ENCODE measurements at places on chromosomes 5 and 9.

- no peak for DNase-seq
These were observed 39.7 kb upstream of the HSD17B4 start for GRCh38 chr5:119412279-119413227.

- no peak for DNase-seq
These were observed 11.5 kb downstream of the LARP1 start for GRCh38 chr5:154766558-154767281.

DNA sequence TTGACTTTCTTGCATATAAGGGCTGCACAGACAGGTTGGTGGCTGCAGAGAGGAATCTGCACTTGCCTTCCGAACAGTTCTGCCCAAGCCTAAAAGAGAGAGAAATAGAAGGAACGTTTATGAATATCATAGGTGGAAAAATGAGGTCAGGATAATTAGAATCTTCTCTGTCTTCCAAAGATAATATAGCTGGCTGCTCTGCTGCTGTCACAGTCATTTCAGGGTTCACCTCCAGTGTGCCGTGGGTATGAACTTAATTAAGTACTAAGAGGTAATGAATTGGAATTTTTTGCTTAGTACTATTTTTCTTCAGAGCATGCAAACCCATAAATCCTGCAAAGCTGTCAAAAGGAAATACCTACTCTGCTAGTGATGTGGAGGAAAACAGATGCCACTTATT is 82.2 kb downstream of the PRDM6 start:
- no peak for DNase-seq

DNA sequence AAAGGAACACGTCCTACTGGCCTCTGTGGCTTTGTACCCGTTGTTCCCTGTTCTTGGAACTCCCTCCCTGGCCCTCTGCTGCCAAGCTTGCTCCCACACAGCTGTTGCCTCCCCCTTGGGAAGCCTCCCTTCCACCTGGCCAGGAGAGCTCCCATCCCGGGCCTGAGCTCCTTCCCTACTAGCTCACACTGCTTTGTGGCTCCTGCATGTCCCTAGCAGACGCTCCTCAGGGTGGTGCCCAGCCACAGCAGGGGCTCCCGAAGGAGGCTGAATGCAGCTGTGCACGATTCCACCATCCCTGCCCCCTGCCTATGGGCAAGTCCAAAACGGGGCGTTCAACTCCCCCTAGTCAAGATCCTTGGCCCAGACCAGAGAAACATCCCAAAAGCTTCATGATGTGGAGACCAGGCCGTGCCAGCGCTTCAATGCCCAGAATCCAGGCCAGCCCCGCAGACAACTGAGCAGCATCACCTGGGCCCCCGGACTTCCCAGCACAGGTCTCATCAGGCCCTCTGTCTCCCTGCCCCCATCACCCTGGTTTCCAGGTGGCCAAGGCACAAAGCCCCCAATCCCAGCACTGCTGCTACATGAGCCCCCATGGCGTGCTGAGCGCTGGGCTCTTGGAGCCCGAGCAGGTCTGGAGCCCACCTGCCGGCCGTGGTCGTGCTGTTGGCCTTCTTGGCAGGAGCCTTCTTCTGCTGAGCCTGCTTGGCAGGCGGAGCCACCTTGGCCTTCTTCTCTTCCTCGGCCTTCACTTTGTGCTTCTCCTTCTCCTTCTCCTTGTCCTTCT is 14.3 kb downstream of the BRD3OS start:
- DNase-seq, result no peak

GRCh38 chr5:38455796-38456330 is 100.6 kb downstream of the LIFR start:
- DNase-seq, result no peak

- no peak for DNase-seq
These were observed 263.2 kb downstream of the PJA2 start for GRCh38 chr5:109146591-109146990.

- DNase-seq, result no peak
These were observed 134.3 kb upstream of the MRPS30 start for GRCh38 chr5:44674461-44674860.

DNA sequence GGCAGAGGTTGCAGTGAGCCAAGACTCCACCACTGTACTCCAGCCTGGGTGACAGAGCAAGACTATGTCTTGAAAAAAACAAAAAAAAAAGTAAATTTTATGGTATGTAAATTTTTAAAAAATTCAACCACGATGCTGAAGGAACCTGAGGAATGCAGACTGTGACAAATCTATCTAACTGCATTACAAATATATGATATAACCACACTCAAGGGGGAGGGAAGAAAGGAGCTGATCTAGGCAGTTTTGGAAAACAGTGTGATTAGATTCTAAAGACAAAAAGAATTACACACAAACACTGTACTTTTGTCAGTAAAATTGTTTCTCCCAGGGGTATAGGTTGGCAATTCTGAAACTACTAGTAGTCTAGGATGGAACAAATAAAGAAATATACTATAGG is 17.0 kb downstream of the LARS1 start:
- DNase-seq, result no peak

- DNase-seq, result no peak
These were observed 29.6 kb upstream of the DTWD2 start for GRCh38 chr5:119017994-119018393.

DNA sequence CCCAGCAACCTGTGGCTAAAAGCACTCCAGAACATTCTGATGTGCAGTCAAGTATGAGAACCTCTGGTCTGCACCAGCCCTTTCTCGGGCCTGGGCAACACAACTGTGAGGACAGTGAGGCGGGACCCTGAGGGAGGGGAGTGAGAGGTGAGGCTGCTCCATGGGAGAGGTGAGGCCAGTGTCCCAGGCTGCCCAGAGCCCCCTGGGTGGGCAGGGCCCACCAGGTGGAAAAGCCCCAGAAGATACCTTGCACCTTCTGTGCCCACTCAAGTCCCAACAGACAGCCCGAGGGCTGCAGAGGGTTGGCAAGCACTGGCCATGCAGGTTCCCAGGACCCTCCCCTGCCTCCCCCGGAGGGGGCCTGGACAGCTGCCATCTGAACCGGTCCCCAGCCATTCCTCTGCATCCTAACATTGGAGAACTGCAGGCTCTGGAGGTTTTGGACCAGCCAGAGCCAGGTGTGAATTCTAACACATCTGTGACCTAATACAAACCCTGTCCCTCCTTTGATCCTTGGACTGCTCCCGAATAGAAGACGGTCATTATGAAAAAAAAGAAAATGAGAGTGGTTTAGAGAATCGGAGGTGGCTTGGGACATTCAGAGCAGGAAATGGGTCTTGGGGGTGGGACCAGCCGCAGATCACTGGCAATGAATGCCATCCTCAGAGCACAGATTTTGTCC is 57.0 kb downstream of the DUSP1 start:
- DNase-seq, result no peak

GRCh38 chr9:81584099-81584498 is 105.2 kb downstream of the TLE1 start:
- DNase-seq, result no peak

GRCh38 chr9:37163299-37163698 is 42.9 kb downstream of the ZCCHC7 start:
- DNase-seq, result no peak

GRCh38 chr9:89304020-89304833 is 6.8 kb upstream of the CKS2 start:
- DNase-seq, result no peak

DNA sequence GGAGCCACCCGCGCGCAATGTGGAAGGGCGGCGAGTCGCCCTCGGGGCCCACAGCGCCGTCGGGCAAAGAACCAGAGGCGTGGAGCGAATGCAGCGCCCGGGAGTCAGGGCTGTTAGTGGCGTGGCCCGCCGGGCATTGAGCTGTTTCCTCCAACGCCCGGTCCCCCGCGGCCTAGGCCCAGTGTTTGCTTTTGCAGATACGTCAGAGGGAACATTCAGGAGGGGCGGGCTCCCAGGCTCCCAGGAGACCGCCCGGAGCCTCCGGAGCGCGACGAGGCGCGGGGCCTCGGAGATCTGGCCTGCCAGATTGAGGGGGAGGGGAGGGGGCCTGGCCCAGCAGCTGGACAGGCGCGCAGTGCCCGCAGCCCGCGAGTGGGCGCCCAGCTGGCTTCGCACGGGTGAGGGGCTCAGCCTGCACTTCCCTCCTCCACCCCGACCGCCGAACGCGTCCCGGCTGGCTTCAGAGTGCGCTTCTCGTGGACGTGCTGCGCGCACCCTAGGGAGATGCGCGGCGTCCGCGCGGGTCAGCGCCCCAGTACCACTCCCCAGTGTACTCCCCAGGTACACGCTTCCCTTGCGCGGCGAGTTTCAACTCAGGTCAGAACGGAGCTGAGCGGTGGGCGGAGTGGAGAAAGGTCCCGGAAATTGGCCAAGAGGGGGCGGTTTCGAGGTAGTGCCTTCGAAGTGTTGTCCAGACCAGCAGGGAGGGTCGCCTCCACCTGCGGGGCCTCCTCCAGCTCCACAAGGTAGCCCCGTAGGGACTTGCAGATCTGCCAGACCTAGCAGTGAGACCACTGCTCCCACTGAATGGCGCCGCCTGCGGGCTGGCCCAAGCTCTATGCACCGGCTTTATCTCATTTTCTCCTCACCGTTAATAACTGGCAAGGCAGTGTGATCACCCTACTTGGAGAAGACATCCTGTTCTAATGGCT is 130.4 kb downstream of the TMEM174 start:
- no peak for DNase-seq

GRCh38 chr5:168132241-168132641 is 159.2 kb upstream of the WWC1 start:
- peak; percentile 16 for DNase-seq

GRCh38 chr5:107655831-107656230 is 14.9 kb downstream of the EFNA5 start:
- DNase-seq, result peak; percentile 84

DNA sequence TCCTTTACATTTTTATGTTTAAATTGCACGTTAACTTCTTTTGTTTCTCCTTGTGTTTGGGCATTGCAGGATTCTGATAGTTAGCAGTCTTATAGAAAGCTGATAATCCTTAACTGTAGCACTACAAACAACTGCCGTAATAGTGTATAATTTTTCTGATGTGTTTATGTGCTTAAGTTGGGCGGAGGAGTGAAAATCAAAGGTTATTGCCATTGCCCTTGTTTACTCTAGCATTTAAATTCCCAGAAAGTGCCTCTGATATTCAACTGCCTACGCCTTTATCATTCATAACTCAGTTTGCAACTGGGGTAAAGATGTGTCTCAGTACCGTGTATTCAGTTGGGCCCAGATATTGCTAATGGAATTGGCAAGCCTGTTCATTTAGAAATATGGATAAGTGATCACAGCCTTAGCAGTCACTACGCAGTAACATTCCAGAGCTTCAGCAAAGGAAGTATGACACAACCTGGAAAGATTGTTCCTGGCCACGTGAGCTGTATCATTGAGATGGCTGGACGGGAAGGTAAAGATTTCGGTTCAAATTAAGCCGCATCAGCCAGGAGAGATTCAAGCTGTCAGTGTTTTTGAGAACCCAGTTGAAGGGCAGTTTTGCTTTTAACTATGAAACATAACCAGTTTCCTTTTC is 28.1 kb upstream of the LRRTM2 start:
- DNase-seq, result peak; percentile 60

All from foreskin keratinocyte (primary cell).